ENCODE measurements at places on chromosomes 13 and 19.

GRCh38 chr13:106528718-106529414 is 6.6 kb downstream of the EFNB2 start:
- DNase-seq: no peak

- DNase-seq: no peak
Measured at GRCh38 chr19:35509018-35509652, 4.3 kb downstream of the DMKN start.

- no peak for DNase-seq
Measured at GRCh38 chr13:58865286-58865685, 1233.7 kb downstream of the PCDH17 start.

- DNase-seq: no peak
Measured at GRCh38 chr13:105220063-105220462, 1315.4 kb downstream of the EFNB2 start.

DNA sequence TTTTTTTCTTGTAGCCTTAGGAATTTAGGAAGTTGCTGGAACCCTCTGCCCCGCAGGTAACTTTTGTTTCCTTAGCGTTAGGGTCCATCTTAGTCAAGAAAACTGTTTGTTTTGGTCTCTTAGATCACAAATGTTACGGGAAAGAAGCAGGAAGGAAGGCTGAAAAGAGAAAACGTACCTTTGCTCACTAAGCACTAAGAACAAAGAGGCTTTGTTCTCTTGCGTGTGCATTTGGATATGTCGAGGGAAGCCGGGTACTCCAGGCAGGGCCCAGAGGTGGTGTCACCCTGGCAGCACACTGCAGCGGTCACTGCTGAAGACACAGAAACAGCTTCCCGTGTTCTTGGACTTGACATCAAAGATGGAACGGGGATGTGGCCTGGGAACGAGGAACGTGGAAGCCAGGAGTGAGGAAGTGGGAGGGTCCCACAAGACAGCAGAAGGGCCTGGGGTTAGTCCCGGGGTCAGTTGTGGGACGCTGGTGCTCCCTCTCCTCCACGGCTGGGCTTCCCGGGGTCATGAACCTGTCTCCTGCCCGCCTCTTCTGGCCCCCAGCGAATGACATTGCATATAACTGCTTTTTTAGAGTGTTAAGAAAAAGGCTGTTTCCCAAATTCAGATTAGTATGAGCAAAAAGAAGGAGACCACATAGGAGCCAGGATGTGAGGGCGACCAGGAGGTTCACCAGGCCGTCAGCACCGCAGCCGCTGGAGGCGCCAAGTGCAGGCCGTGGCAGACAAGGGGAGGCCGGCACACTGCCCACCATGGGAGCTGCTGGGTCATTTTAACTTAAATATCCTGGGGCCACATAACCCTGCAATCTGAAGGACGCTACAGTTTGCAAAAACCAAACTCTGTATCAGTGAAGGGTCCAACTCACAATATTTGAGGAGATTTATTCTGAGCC is 31.6 kb downstream of the ATP11A start:
- no peak for DNase-seq

GRCh38 chr19:368630-369024 is 24.0 kb upstream of the MIER2 start:
- DNase-seq: no peak

GRCh38 chr19:44643605-44644401 is at the start of gene PVR:
Gene PVR (plus strand): TSS chr19:44643910. CDS start chr19:44644097, 187 bp downstream.
- no peak for DNase-seq

GRCh38 chr19:16554776-16555175 is 12.5 kb upstream of the CHERP start:
- DNase-seq: no peak

- DNase-seq: no peak
Measured at GRCh38 chr19:937259-937694, 11.4 kb downstream of the ARID3A start.

DNA sequence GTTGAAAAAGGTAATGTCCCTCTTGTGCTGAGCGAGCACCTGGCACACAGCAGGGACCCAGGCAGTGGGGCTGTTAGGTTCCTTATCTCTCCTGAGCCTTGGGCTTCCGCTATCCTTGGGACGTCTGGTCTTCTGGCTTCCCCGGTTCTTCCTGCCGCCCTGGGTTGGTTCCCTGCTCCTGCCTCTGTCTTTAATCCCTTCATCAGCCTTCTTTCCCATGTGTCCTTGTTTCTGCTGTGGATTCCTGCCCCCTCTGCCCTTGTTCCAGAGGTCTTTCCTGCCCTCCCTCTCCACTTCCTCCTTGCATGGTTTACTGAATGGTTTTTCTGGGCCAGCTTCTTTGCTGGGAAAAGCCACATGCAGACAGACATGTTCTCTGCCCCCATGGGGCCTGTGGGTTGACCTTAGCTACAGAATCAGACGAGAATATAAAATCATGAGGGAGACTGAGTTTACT is 2.6 kb downstream of the EPN1 start:
- DNase-seq: no peak

GRCh38 chr13:90121784-90122183 is 1225.7 kb upstream of the MIR17HG start:
- DNase-seq: no peak

DNA sequence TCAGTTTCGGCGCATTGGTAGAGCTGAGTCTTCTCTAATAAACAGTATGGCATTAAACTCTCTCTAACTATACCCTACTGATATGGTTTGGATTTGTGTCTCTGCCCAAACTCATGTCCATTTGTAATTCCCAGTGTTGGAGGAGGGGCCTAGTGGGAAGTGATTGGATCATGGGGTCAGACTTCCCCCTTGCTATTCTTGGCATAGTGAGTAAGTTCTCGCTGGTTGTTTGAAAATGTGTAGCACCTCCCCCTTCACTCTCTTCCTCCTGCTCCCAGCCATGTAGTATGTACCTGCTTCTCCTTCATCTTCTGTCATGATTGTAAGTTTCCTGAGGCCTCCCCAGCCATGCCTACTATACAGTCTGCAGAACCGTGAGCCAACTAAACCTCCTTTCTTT is 682.7 kb upstream of the ARGLU1 start:
- DNase-seq: no peak

DNA sequence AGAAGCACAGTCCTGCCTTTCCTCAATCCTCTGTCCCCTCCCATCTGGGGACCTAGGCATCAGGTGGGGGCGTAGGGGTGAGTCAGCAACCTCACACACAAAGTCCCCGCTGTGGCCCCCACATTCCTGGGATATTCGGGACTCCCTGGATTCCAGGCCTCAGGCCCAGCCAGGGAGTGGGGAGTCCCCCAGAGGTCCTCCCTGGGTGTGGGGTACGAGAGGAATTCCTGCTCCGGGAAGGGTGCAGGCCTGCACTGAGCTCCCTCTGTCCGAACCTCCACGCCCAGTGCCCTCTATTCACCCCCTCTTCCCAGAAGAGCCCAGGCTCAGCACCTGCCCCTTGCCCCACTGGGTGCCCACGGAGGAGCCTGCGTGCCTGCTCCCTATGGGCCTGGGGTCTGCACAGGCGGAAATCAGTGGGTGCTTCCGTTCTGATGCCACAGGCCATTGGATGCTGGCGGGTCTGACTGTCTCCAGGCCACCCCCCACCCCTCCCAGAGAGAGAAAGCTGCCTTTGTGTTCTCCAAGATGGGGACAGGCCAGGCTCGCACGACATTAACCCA is 3.4 kb downstream of the CADM4 start:
- no peak for DNase-seq

GRCh38 chr19:41373993-41374392 is 2.3 kb upstream of the TMEM91 start:
- no peak for DNase-seq

GRCh38 chr13:103525530-103525929 is 459.3 kb upstream of the SLC10A2 start:
- no peak for DNase-seq

GRCh38 chr13:43363156-43363953 is 340.0 kb downstream of the DNAJC15 start:
- no peak for DNase-seq

GRCh38 chr19:11378319-11379189 is 4.1 kb downstream of the SWSAP1 start:
- no peak for DNase-seq

GRCh38 chr19:57615346-57615745 is 1.3 kb downstream of the ZNF134 start:
- DNase-seq: no peak

DNA sequence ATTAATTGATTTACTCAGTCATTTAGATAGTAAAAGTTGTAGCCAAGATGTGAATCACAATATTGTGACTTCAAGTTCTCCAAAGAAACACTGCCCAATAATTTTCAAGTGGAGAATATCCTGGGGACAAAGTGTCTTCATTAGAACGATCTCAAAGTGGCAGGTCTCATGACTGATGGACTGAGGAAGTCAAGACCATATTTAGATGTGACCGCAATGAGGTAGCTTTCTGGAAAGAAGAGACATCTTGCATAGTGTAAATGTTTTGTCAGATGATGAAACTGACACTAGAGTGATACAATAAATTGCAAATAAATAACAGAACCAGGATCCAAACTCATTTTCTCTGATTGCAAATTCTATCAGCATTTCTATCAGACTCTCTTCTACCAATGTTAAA is 1476.9 kb downstream of the EFNB2 start:
- no peak for DNase-seq

- DNase-seq: no peak
Measured at GRCh38 chr13:30153545-30154426, 153.6 kb downstream of the KATNAL1 start.

DNA sequence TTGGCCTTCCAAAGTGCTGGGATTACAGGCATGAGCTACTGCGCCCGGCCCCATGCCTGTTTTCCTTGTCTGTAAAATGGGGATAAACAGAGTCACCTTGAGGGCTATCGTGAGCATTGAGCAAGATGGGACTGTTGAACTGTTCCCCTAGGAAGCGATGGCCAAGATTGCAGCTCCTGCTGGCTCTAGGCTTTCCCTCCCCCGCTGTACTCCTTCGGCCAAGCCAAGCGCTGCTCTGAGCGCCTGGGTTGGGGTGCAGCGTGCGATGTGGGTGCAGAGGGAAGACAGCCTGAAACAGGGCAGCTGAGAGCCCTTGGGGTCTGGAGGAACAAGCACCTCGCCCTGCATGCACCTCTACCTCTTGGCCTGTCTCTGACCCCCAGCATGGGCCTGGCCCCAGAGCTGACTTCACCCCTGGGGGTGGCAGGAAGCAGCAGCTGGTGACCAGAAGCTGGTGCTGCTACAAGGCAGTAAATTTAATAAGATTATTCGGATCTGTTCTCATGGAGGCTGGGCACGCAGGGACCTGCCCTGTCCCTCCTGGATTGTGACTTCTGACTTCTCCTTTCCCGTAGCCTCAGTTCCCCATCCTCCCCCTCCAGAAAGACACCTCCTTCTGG is 5.3 kb downstream of the GNG8 start:
- no peak for DNase-seq

GRCh38 chr19:43229315-43229714 is 23.9 kb upstream of the PSG4 start:
- no peak for DNase-seq

DNA sequence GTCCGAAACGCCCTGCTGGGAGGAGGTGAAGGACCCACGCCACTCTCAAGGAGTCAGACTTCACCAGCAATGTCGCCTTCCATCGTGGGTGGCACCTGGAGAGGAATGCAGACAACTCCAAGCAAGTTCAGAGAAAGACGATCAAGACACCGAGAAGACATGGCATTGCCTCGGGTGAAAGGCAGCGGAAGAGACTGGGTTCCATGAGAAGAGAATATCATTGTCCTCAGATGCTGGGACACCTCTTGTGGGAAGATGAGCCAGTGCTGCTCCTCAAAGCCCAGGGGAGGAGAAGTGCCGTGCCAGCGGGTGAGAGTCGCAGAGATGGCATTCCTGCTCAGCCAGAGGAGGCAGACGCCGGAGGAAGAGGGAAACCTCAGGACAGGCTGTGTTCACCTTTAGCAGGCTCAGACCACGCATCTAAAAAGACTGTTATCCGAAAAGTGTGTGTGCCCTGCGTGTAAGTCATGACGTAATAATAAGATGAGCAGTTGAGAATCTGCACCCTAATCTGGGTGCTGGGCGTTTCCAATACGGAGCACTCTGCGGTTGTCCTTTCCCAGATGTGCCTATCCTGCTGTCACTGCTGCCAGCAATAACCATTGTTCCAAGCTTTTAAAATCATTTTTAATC is 144.6 kb upstream of the SPACA7 start:
- no peak for DNase-seq

GRCh38 chr19:6378041-6378440 is 2.3 kb upstream of the PSPN start:
- no peak for DNase-seq

DNA sequence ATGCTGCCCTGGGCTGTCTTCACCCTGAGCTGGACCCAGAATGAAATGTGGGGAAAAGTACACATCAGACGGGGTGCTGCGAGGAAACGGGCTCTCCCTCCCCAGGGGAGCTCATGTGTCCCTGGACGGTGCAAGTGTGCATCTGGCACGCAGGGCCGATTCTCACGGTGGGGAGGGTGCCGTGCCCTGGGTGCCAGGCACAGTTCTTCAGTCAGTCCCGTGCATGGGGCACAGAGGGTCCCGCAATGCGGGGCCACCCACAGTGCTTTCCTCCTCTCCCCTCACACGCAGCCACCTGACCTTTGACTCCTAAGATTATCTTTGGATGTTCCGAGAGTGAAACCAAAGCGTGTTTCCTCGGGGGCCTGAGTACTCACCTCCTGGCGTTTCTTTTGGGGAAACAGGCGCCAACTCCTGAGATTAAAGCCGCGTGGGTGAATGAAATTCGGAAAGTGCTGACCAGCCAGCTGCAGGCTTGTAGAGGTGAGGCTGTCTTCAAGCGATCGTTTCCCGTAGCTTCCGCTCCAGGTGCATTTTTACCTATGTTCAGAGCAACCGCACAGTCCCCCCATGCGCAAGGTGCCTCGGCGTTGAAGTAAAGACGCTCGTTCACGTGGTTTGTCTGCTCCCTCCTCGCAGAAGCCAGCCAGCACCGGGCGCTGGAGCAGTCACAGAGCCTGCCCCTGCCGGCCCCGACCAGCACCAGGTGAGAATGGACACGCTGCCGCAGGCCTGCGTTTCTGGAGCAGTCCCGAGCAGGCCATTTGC is 17.5 kb upstream of the F7 start:
- no peak for DNase-seq

DNA sequence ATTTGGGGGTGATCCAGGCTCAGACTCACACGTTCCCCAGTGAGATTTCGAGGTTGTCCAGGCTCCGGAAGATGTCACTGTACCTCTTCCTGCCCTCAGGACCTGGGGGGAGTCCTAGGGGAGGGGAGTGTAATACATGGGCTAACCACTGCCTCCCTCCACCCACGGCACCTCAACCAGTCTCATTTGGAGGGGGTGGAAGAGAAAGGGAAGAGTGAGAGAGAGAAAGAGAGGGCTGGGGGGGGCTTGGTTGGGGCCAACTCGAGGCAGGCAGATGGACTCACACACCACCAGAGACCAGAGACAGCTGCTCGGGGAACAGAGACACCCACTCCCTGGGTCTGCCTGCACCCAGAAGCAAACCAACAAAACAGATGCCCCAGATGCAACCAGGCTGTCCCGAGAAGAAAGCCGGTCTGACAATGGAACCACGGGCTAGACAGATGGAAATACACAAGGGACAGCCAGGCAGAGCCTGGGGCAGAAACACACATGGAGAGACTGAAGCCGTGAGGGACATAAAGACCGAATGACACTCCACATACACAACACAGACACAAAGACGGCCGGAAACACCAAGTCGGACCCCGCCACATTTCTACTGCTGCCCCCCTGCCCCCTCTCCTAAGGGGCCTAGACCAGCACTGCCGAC is 825 bp downstream of the GMIP start:
- DNase-seq: no peak

- DNase-seq: no peak
Measured at GRCh38 chr19:48433337-48433736, 12.4 kb upstream of the GRWD1 start.

GRCh38 chr13:39073983-39074382 is 35.7 kb downstream of the NHLRC3 start:
- DNase-seq: no peak

GRCh38 chr13:39016787-39017186 is 21.1 kb downstream of the PROSER1 start:
- no peak for DNase-seq

GRCh38 chr19:1767464-1767933 is 14.2 kb downstream of the ONECUT3 start:
- peak; percentile 54 for DNase-seq

Data from effector CD8-positive, alpha-beta T cell (primary cell).